ENCODE measurements at places on chromosomes 4 and X. TPM values are rescaled to one million over a fixed set of nuclear protein-coding genes. Genes with fewer than 3 reads are reported as not detected.

DNA sequence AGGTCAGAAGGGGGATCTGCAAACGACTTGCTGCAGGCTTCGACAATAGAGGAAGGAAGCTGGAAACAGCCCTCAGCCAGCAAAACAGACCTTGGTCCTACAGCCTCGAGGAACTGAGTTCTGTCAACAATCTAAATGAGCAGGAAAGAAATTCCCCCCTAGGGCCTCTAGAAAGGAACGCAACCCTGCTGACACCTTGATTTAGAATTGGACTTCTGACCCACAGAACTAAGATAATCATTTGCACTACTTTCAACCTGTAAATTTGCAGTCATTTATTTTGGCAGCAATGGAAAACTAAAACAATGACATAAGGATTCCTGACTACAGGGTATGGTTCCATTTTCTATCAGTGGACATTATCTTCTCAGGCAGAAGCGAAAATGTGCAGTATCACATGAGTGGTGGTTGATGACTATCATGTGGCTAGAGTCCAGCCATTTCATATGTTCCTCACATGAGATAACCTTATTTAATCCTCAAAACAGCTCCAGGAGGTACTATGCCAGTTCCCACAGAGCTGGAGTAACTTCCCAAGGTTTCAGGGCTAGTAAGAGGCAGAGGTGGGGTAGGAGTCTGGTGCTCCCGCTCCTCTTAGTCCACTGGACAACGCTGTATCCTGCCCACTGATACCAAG lies 61.6 kb downstream of the SAT1 start:
- no peak overlapping the region for H3K27ac ChIP-seq
- no peak overlapping the region for H3K4me3 ChIP-seq
- H3K36me3 ChIP-seq = no peaks in the 10 kb centered on the region
- no peak for DNase-seq
- no peaks in the 10 kb centered on the region for H3K27me3 ChIP-seq
- no peaks in the 10 kb centered on the region for H3K4me1 ChIP-seq

- H3K27ac ChIP-seq = no peak overlapping the region
- H3K27me3 ChIP-seq = no peaks in the 10 kb centered on the region
- no peaks in the 10 kb centered on the region for H3K4me1 ChIP-seq
- no peaks in the 10 kb centered on the region for H3K36me3 ChIP-seq
Measured at GRCh38 chr4:86825511-86825910, 23.7 kb downstream of the SLC10A6 start.

DNA sequence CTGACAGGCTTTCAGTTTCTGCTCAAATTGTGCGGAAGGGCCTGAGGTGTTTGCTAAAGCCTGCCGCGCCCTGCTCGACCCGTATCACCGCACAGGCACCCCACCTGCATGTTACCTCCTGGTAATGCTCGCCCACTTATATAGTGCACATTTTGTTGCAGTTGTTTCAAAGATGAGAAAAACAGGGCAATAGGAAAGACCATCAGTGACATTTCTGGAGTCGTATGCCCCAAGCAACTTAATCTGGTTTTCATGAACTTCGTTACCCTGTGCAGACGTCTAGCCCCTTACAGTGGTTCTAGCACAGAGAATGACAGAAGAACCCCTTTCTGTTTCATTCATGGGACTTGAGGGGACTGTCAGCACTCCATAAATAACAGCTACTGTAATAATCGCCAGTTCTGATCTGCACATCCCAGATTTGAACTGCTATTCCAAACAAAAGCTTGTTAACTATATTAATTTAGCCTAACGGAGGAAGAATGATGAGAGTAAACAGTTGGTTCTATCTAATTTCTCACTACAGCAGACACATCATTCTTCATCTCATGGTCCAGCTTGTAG lies 940 bp upstream of the DCTD start:
- H3K4me1 ChIP-seq = no peaks in the 10 kb centered on the region
- no peaks in the 10 kb centered on the region for H3K27me3 ChIP-seq
- peak overlapping the region; percentile 87 for H3K4me3 ChIP-seq
- no peak for DNase-seq
- peak overlapping the region; percentile 86 for H3K27ac ChIP-seq
- H3K36me3 ChIP-seq = peaks cover 12% of the 10 kb centered on the region

- H3K4me1 ChIP-seq = no peaks in the 10 kb centered on the region
- no peak overlapping the region for H3K4me3 ChIP-seq
- H3K36me3 ChIP-seq = no peaks in the 10 kb centered on the region
- no peak overlapping the region for H3K27ac ChIP-seq
- no peaks in the 10 kb centered on the region for H3K27me3 ChIP-seq
- no peak for DNase-seq
Measured at GRCh38 chrX:71489540-71489939, 43.4 kb upstream of the OGT start.

- DNase-seq = no peak
- H3K36me3 ChIP-seq = no peaks in the 10 kb centered on the region
- H3K4me3 ChIP-seq = no peak overlapping the region
- no peaks in the 10 kb centered on the region for H3K27me3 ChIP-seq
- no peak overlapping the region for H3K27ac ChIP-seq
Measured at GRCh38 chr4:24169956-24170355, 280.1 kb upstream of the PPARGC1A start.

GRCh38 chr4:25697516-25697915 lies 41.9 kb downstream of the SLC34A2 start:
- H3K27ac ChIP-seq = no peak overlapping the region
- no peaks in the 10 kb centered on the region for H3K36me3 ChIP-seq
- no peak for DNase-seq
- no peaks in the 10 kb centered on the region for H3K27me3 ChIP-seq
- no peak overlapping the region for H3K4me3 ChIP-seq

DNA sequence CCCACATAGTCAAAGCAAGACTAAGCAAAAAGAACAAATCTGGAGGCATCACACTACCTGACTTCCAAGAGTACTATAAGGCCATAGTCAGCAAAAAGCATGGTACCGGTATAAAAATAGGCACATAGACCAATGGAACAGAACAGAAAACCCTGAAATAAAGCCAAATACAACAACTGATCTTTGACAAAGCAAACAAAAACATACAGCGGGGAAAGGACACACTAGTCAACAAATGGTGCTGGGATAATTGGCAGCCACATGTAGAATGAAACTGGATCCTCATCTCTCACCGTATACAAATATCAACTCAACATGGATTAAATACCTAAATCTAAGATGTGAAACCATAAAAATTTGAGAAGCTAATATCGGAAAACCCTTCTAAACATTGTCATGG lies 819.3 kb upstream of the FRG1 start:
- H3K4me3 ChIP-seq = no peak overlapping the region
- no peaks in the 10 kb centered on the region for H3K27me3 ChIP-seq
- no peak overlapping the region for H3K27ac ChIP-seq
- no peaks in the 10 kb centered on the region for H3K4me1 ChIP-seq

DNA sequence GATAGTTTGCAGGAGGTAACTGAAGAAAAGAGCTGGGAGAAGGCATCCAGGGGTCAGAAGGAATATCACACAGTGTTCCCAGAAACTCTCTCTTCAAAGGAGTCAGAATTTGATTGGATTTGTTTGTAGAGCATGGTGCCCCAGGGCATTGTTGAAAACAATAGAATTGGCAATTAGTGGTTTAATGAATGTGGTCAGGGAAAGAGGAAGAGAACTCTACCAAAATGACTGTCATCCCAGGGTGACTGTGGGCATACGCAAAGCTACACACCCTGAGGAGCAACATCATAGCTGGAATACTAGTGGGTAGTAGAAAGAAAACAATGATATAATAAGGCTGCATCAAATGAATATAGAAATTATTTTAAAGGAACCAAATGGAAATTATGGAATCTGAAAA lies 21.5 kb downstream of the TNIP2 start:
- peaks cover 40% of the 10 kb centered on the region for H3K36me3 ChIP-seq
- no peaks in the 10 kb centered on the region for H3K4me1 ChIP-seq
- no peak for DNase-seq
- H3K4me3 ChIP-seq = no peak overlapping the region
- H3K27me3 ChIP-seq = no peaks in the 10 kb centered on the region

GRCh38 chr4:183264614-183265013 lies 55.5 kb downstream of the CLDN22 start:
- H3K36me3 ChIP-seq = peaks cover 37% of the 10 kb centered on the region
- DNase-seq = no peak
- no peak overlapping the region for H3K4me3 ChIP-seq
- H3K27ac ChIP-seq = no peak overlapping the region
- H3K27me3 ChIP-seq = no peaks in the 10 kb centered on the region

Gene MAGEB2
- not detected for total RNA-seq

Gene LRIT3
- total RNA-seq = not detected

Gene DHX15
- 46.6 TPM for total RNA-seq

Gene COL25A1
- total RNA-seq = 5.6 TPM

All from ascending aorta (tissue), 2 donors.